ENCODE measurements at places on chromosomes 1 and 21. TPM values are rescaled to one million over a fixed set of nuclear protein-coding genes. Genes with fewer than 3 reads are reported as not detected.

TDRD10 gene
- not detected for total RNA-seq

MFAP2 gene
- 16.9 TPM for total RNA-seq

RGS16 gene
- 0.66 TPM for total RNA-seq

C1orf115 gene
- total RNA-seq: 0.50 TPM

S100A5 gene
- total RNA-seq: not detected

DLGAP3 gene
- 0.17 TPM for total RNA-seq

SFN gene
- 1.6 TPM for total RNA-seq

USP33 gene
- 120 TPM for total RNA-seq

OR2T6 gene
- total RNA-seq: not detected

TBCE gene
- 23.2 TPM for total RNA-seq

PTGS2 gene
- 4.8 TPM for total RNA-seq

SYT14 gene
- 8.1 TPM for total RNA-seq

EVA1C gene
- total RNA-seq: 5.5 TPM

TMCC2 gene
- 5.2 TPM for total RNA-seq

EDARADD gene
- under 0.01 TPM for total RNA-seq

TMIGD3 gene
- total RNA-seq: not detected

NUAK2 gene
- 2.8 TPM for total RNA-seq

CATSPERE gene
- total RNA-seq: 0.44 TPM

ADAMTS1 gene
- 171 TPM for total RNA-seq

CFAP74 gene
- total RNA-seq: not detected

LINGO4 gene
- total RNA-seq: not detected

GPR3 gene
- total RNA-seq: not detected

RIPPLY3 gene
- not detected for total RNA-seq

HIVEP3 gene
- 0.17 TPM for total RNA-seq

HAX1 gene
- total RNA-seq: 116 TPM

RUNX1 gene
- total RNA-seq: 16.0 TPM

P3R3URF gene
- total RNA-seq: not detected

GPBP1L1 gene
- 98.5 TPM for total RNA-seq

CITED4 gene
- total RNA-seq: 2.5 TPM

NUDT4B gene
- total RNA-seq: 8.3 TPM

HRNR gene
- not detected for total RNA-seq

SLAMF6 gene
- total RNA-seq: not detected

TIPRL gene
- total RNA-seq: 46.0 TPM

TMPRSS3 gene
- not detected for total RNA-seq

APCS gene
- total RNA-seq: not detected

WARS2 gene
- 18.9 TPM for total RNA-seq

AVPR1B gene
- not detected for total RNA-seq

LRRC38 gene
- not detected for total RNA-seq

TMEM52 gene
- 0.15 TPM for total RNA-seq

HSD3B1 gene
- not detected for total RNA-seq

MAGOH gene
- 32.4 TPM for total RNA-seq

ALX3 gene
- total RNA-seq: not detected

B3GALT5 gene
- total RNA-seq: 0.15 TPM

AMIGO1 gene
- total RNA-seq: 3.6 TPM

CA14 gene
- total RNA-seq: not detected

OR2L2 gene
- under 0.01 TPM for total RNA-seq

MROH7 gene
- total RNA-seq: 0.50 TPM

IL24 gene
- total RNA-seq: under 0.01 TPM

SPRR3 gene
- not detected for total RNA-seq

FAM163A gene
- total RNA-seq: not detected

CYP2J2 gene
- 0.29 TPM for total RNA-seq

MPL gene
- not detected for total RNA-seq

OR10J1 gene
- not detected for total RNA-seq
